Activated CD8-positive, alpha-beta memory T cell treated with anti-CD3 and anti-CD28 coated beads, Interleukin-2, amount 50 U/mL, for 48 hours (primary cell): ENCODE measurements at places on chromosomes 3 and 15.
A peak's percentile ranks its signal among the peaks of the same experiment; 100 is the strongest.

- no peak for DNase-seq
Observed at GRCh38 chr15:55255714-55256113, 33.9 kb downstream of the RAB27A start.

- DNase-seq, result no peak
Observed at GRCh38 chr3:23324745-23325144, 121.6 kb downstream of the UBE2E2 start.

DNA sequence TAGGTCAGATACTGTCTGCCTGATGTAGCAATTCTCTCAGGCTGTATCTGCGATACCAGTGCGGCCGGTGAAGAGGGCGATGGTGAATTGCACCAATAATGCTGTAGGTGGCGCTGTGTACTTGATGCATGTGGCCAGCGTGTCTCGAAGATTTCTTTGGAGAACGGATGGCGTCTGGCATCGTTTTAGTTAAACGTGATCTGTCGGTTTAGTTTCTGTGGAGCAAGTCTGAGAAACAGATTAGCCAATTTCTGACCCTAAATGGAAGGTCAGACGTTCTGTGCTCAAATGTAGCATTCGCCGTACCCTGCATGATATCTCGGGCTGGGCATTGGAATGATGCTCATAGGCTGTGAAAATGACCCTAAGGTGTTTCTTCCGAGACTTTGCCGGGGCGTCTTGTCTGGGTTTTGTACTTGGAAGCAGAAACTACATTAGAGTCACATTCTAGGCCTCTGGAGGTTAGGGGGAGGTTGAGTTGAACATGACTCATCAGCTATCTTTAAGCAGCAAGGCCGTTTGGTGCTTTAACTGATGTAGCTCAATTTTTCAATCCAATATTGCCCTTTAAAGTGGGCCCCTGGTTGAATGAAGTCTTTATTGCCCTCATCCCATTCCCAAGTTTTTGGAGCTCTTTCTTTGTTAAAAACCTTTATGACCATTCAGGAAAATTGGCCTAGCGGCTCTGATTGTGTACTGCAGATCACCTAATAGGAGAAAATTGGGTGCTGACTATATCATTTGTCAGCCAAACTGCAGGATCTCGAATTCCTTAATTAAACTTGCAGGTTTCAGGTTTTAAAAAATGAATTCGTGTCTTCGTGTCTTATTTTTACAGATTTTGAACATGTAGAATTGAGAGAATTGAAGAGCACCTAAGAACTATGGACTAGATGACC is 80.0 kb downstream of the SQOR start:
- peak; percentile 69 for DNase-seq

DNA sequence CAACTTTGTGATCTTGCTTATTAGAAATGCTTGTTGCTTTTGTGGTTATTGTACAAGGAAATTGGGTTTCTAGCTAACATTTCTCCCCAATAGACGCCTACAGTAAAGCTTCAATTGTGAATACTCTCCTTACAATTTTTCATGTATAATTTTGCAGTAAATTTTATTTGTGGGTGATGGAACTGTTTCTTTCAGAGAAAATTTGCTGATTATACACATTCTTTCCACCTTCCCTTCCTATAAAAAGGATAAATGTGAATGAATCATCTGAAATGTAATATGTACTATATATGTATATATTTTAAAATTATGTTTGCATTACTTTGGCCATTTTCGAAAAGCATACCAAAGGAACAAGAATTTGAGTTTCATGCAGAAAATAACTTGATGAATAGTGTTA is 162.7 kb upstream of the CRBN start:
- DNase-seq, result no peak

DNA sequence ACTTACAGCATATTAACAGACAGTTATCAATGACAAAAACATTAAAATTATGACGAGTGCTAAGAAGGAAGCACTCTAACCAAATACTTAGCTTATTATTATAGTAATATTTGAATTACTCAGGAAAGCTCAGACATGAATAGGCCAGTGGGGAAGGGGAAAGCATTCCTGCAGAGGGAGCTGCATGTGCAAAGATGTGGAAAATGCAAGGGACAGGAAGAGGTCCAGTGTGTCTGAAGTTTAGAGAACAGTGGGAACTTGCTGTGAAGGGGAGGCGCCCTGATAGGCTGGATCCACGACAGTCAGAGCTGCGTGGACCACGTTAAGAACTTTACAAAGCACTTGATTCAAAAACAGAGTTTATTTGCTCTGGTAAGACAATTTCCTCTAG is 1.2 kb upstream of the SPICE1 start:
- DNase-seq, result no peak

DNA sequence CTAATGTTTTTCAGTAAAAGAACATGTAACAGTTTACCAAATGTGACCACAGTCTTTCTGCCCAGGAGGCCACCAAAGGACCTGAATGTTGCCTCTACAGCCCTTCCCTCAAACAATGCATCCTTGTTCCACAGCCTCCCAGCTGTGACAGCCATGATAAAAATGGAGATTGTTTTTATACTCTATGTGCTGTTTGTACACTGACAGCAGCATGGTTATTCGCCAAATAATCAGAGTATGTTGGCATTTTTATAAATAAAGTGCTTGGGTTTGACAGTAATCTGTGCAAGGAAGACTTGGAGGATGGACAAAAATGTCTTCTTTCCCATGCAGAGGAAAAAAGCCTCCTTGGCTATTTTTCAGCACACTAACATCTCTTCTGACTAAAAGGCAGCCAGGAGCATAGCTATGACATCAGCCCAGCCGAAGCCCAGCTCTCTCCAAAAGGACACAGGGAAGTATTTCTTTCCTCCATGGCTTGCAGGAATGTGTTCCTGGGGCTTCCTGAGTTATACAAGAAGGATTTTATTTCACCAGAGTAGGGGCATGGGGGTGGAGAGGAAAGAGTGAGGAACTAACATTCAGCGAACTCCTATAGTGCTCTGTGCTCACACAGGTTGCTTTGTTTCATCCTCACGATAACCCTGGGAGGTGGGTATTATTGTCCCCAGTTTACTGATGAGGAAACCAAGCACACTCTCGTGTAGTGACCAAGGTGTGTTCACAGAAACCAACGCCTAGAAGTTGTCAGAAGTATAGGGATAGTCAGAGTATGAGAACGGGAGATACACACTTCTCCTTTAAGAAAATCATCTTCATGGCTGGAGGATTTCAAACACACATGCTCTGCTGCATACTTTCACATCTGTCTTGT is 339.7 kb downstream of the MECOM start:
- DNase-seq, result no peak

DNA sequence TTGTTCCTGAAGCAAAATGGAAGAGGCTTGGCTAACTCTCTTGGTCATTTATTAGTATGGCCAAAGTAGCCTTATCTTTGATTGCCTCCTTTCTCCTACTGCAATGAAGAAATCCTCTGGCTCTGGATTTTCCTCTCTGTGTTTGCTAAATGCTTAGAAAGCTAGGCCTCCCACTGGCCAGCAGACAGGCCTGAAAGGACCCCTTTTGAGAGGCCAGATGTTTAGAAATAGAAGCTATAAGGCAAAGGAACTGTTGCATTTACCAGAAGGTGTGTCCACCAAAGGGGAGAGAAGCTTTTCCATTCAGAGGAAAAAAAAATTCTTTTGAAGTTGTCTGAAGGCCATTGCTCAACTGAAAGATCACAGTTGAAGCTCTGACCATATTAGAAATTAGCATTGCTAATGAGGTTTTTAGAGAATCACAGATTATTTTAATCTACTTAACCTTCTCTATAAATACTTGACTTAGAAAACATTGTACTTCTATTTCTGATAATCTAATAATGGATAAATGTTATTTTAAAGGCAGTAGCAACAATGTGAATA is 160.8 kb downstream of the SYNPR start:
- DNase-seq, result no peak

GRCh38 chr3:175619369-175619768 is 760.2 kb downstream of the NAALADL2 start:
- DNase-seq, result no peak

DNA sequence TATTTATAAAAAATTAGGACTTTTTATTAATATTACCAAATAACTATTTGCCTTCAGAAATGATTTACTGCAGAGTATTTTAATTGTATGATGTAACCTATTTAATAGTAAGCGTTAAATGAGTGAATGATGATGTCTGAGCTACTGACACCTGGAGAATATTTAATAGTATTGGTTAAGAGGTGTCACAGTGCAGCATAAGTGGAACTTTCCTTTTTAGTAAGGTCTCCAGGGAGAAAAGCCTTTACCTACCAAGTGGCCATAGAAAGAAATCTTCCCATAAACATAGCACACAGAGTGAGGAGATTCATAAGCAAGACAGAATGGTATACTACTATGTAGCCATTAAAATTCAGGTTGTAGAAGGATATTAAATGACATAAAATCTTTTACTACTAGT is 441.7 kb downstream of the TBL1XR1 start:
- no peak for DNase-seq

DNA sequence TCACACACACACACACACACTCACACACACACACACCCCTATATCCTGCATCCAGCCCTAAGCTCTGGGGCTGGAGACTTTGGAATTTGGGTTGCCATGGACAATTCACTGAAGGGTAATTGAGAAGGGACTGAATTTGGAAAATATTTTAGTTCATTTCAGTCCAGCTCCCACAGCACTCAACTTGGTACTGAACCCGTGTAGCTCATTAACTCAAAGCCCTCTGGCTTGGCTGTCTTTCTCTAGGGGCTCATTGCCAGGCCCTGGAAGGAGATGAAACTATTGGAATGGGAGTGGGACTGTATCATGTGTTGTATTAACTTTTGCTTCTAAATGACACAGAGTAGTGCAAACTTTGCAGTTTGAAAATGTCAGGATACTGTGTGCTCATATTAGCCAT is 157.3 kb downstream of the EPHB1 start:
- no peak for DNase-seq

DNA sequence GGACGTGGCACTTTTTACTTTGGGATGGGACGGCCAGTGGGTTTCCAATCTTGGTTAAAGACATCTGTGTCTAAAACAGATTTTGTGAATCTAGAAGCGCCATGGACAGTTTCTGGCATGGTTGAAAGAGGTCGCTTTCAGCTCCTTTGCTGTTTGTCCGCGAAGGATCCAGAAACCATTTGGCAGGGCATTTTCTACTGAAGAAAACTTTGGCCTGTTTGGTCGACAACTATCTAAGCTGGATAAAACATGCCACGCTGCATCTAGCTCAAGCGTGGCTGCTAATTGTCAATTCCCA is 730 bp upstream of the RORA start:
- no peak for DNase-seq

GRCh38 chr15:38090678-38091077 is 156.2 kb downstream of the TMCO5A start:
- no peak for DNase-seq

- DNase-seq, result no peak
Observed at GRCh38 chr3:149702691-149703441, 45.0 kb upstream of the WWTR1 start.

DNA sequence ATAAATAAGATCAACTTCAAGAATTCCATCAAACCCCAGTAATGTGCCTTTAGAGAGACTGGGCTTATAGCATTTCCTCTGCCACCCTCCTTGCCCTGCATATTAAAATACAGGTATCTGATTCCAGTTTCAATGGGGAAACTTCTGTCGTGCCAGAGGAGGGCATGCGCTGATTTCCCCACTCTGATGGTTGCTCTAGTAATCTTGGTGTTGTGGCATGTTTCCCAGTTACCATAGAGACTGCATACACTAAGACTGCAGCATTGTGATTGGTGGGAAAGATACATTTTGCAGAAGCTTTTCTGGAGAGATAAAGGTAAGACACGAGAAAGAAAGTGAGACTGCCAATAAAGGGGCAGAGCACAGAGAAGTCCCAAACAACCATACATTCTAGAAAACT is 225.6 kb downstream of the TIGIT start:
- no peak for DNase-seq

DNA sequence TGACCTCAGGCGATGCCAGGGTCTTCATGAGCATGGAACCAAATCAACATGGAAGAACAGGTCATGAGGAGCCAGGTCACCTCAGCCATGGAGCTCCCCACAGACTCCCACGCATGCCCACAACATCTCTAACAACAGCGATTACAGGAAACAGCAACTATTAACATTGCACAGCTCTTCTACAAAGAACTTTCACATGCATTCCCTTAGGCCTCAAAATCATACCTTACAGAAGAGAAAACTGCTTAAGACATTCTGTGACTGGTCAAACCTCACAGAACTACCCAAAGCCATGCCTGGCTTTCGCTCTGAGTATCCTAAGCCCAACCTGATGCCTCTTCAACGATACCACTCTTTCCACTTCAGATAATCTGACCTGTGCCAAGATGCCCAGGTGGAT is 117.8 kb downstream of the OXNAD1 start:
- DNase-seq, result no peak

GRCh38 chr3:126961791-126962461 is 21.0 kb upstream of the PLXNA1 start:
- DNase-seq, result no peak

DNA sequence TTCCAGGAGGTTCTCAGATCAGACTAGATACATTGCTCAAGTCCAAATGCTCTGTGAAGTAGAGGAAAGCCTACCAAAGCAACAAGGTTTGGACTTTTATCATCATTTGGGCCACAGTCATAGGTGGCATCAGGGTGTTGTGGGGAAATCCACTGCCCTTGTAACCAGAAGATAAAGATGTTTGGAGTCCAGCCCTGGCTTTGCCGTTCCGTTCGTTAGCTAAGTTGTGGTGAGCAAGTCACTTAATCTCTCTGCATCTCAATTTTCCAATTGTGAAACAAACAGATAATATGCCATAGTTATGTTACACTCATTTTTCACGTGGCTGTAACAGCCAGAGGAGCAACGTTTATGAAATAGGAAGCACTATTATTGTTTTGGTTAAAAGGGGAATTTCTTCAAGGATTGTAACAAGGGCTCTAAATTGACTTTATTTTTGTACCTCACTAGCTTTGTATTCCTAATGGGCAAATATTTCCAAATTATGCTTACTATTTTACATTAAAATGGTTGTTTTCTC is 125.6 kb downstream of the CD47 start:
- no peak for DNase-seq

- peak; percentile 60 for DNase-seq
Observed at GRCh38 chr3:183513046-183513706, 42.3 kb downstream of the KLHL6 start.

GRCh38 chr3:38609386-38610111 is 39.9 kb downstream of the SCN5A start:
- no peak for DNase-seq

DNA sequence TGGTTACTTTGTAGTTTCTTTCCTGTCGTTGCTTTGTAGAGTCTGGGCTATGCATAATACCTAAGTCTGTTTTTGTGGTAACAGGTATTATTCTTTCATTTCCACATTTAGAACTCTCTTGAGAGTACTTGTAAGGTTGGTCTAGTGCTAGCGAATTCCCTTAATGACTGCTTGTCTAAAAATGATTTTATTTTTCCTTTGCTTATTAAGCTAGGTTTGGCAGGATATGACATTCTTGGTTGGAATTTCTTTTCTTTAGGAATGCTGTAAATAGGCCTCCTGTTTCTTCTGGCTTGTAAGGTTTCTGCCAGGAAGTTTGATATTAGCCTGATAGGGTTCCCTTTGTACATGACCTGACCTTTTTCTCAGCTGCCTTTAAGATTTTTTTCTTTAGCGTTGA is 70.1 kb upstream of the SGO1 start:
- DNase-seq, result no peak

GRCh38 chr3:108127301-108127988 is 36.6 kb upstream of the CD47 start:
- peak; percentile 69 for DNase-seq
